ENCODE measurements at places on chromosomes 6 and 20.

GRCh38 chr6:40788661-40789655, 201.8 kb upstream of the LRFN2 start:
- DNase-seq = no peak

DNA sequence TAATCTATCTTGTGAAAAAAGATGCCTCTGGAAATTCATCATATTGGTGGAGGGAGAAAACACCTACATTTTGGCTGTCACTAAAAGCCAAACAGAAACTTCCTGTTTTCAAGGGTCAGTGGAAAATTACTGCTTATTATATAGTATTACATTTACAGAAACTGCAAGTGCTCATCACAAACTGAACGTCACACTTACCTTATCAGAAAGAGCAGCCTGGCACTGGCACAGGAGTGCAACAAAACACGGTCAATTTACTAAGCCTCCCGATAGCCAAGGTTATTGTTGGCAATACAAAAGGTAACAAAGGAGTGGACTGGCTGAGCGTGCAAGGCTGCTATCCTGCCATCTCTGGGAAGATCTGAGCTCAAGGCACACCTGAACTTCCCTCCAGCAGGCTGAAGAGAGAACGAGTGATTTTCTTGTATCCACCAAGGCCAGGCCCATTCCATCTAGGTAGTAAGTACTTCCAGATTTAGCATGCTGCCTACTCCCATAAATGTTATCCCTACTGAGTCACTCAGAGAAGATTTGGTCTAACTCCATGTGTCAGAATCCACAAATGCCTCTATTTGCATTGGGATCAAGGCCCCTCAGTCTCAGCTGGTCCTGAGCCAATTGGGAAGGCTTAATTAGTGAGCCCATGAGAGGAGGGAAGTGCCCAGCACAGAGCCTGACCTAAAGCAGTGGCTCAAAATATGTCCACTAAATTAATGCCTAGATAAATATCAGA, 399.8 kb downstream of the BTBD9 start:
- no peak for DNase-seq

- no peak for DNase-seq
These were observed 80.9 kb downstream of the RNGTT start for GRCh38 chr6:88882536-88882935.

GRCh38 chr6:8900056-8900455, 464.7 kb upstream of the SLC35B3 start:
- no peak for DNase-seq

DNA sequence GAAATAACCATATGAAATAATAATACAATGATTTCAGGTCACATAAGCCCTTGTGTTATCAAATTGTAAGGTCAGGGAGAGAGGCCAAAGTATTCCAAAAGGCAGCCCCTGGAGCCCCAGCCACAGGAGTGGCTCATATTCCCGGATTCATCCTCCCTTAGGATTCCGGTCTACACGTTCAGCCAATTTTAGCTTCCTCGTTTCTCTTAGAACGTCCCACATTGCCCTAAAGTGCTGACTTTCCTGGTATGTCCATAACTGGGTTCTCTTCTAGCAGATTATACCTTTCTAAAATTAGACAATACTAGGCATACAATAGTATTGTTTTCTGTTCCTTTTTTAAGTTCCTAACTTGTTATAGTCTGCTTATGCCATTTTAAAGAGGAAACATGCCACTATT, 192.7 kb upstream of the NOX3 start:
- no peak for DNase-seq

GRCh38 chr20:43442282-43442880, 15.3 kb upstream of the SRSF6 start:
- DNase-seq = no peak

DNA sequence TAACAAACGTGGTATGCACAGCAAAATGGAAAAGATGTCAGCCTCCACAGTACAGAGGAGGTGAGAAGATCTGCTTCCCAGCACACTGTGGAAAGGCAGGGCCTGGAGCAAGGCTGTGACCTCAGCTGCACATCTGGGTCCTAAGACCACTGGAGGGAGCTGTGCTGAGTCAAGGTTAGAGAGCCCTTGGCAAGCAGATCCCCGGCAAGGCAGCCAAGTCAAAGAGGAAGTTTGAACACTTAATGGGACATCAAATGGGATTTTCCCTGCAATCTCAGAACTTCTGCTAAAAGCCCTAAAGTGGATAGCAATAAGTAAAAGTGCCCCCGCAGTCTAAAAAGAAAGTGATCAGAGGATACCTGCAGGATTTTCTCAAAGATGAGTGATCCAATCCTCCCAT, 39.5 kb downstream of the UNC5CL start:
- DNase-seq = no peak

DNA sequence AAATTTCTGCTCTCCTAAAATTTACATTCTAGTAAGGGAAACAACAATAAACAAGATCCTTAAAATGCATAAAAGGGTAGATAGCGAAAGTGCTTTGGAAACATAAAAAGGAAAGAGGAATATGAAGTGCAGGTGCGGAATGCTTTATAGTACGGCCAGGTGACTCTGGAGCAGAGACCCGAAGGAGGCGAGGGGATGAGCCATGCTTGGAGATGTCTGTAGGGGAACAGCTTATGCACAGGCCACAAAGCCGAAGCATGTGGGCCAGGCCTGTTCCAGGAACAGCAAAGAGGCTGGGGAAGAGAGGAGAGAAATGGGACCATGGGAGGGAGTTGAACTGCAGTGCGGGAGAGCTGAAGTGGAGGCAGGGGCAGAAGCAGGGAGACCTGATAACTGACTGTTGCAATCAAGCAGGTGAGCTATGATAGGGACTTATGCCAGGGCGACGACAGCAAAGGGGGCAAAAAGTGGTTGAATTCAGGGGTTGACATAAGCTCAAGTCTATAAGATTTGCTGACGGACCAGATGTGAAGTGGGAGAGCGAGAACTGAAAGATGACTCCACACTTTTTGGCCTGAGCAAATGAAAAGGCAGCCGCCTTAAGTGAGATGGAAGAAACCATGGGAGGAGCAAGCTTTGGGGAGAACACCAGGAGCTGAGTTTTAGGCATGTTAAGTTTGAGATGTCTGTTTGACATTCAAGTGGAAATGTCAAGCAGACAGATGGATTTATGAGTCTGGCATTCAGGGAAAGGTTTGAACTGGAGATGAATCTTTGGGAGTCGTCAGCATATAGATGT, 83.1 kb downstream of the CNBD2 start:
- DNase-seq = no peak

GRCh38 chr20:33612001-33612400, 50.1 kb upstream of the C20orf144 start:
- no peak for DNase-seq

DNA sequence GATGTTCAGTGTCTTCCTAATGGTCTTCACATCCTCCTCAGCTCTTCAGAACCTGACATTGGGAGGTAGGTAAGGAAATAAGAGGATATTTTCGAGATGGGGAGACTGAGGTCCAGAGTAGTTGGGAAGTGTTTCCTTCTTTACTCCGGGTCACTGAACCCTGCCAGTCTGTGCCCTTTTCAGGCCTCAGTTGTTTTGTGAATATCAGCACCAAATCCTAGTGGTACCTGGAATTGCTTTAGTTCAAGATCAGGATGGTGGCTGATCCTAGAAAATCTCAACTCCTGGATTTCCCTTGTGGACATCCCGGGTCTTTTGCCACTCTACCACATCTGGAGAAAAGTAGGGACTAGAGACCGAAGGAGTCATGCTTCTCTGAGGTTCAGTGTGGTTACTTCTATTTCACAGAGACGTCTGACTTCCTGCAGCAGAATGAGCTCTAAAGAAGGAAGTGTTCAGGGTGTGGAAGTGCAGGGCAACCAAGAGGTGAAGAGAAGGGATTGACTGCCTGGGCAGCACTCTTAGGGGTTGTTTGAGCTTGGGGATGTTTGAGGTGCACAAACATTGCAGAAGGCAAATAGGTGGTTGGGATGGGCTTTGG, 995 bp downstream of the STK4 start:
- no peak for DNase-seq

DNA sequence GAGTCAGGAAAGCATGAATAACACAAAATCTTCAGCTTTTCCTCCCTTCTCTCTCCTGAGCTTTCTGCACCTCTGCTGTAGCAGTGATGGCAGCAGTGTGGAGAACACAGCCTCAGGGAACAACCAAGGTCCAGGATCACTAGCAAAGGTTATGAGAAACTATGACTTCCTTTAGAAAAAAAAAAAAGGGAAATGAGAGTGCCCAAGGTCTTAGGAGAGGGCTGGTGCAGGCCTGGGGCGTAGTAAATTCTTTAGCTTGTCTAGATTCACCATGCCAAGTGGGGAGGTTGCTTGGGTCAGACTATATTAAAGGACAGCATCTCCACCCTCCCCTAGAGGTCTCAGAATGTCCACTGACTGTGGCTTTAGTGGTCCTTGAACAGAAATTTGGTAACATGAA, 40.4 kb upstream of the POLR1H start:
- no peak for DNase-seq

GRCh38 chr6:132751306-132751705, 6.4 kb downstream of the VNN2 start:
- no peak for DNase-seq

GRCh38 chr20:3410464-3410863, 3.0 kb upstream of the DNAAF9 start:
- DNase-seq = no peak

DNA sequence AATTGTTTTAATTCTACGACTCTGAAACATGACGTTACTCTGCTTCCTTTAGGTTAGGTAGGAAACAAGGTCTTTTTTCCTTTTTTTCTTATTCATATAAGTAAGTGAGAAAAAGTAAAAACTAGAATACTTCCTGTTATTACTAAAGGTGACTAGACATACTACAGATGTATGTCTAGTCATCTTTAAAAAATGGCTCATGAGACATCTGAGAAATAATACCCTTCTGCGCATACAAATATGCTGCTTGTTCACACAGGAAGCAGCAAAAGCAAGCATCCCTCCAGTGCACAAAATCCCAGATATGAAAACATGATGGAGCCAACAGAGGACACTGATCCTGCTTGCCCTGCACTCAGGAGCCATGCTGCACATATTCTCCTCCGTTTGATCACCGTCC, 699.1 kb downstream of the EPM2A start:
- DNase-seq = no peak

- DNase-seq = no peak
These were observed 122.8 kb downstream of the TASP1 start for GRCh38 chr20:13515796-13516558.

DNA sequence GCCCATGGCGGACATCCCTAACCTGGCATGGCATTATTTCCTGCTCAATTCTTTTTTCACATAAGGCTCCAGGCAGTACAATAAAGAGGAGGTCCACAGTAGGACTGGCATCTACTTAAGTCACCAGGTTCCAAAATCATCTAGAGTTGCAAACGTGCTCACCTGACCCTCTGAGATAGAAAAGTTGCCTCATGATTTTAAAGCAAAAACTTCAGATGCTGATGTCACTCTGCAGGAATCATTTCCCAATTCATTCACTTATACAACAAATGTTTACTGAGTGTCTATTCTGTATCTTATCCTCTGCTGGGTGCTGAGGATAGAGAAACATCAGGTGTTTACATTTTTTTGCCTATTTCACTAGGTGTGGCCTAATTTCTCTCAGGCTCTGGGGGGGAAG, 2.2 kb downstream of the ADGRF4 start:
- no peak for DNase-seq

- DNase-seq = no peak
These were observed 18.5 kb upstream of the ZSCAN9 start for GRCh38 chr6:28206527-28206926.

DNA sequence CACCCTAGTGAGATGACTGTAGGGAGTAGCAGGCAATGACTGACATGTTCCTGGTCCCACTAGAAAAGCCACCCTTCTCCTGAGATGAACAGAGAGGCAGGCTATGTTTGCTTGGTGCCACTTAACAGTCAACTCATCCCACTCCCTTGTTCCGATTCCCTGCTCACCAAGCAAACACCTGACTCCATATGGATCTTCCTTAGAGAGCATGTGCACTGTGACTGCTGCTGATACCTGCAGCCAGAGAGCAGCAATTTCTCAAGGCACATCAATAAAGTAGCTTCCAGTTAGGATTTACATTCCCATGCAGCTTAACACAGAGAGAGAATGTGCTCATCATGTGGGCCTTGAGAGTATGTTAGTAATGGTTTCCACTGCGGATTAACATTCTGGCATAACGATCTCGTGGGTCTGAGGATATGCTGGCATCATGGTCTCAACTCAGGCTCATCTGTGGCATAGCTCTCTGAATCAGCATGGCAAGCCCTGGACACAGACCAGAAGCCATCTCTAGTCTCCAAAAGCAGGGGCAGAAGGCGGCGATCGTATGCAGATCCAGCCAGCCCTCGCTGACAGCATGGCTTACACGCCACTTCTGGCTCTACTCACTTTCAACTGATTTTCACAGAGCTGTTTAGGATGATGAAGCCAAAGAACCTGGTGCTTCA, 43.9 kb downstream of the ATXN1 start:
- no peak for DNase-seq

DNA sequence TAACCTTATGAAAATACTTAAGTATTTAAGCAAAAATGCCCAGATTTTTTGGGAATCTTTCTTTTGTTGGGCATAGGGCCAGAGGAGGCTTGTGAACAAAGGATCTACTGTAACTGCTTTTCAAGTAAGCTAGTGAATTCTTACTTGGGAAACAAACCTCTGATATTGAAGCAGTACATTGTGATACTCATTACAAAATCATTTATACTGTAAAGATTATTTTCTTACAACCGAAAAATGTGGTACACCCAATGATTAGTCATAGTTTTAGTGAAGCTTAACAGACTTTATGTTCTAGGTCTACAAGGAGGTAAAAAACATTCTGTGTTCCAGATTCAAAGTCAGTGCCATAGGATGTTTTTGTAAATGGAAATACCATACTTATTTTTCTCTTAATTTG, 272.9 kb upstream of the KCNQ5 start:
- DNase-seq = no peak

GRCh38 chr6:137046871-137047412, 2.2 kb upstream of the IL20RA start:
- DNase-seq = no peak

DNA sequence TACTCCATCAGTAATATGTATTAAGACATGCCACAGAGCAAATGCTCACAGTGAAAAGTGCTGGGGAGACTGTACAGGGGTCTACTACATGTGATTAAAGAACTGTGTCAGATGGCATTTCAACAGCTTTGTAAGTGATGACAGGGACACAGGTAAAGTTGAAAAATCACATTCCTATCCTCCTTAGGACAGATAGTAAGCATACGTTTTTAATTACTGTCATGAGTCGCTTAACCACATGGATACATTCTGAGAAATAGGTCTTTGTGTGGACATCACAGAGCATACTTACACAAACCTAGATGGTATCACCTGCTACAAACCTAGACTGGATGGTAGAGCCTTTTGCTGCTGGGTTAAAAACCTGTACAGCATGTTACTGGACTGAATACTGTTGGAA, 645.8 kb upstream of the AGPAT4 start:
- no peak for DNase-seq

- DNase-seq = no peak
These were observed 495.2 kb upstream of the FLRT3 start for GRCh38 chr20:14832630-14833029.

DNA sequence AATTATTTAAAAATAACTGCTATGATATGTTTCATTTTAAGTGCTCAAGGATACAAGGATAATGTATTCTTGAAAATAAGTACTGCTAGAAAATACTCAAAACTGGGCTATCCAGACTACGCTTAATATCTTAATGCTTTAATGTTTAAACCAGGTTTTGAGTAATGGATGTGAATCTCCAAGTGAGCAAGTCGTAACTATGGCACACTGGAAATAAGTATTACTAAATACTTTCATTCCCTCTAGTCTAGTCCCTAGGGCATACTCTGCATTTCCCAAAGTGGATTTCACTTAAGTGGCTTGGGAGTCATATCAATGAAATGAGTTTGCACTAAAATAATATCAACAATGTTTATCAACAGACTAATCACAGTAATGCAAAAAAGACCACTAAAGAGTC, 48.1 kb downstream of the HMGCLL1 start:
- no peak for DNase-seq

- no peak for DNase-seq
These were observed 79.4 kb upstream of the PROKR2 start for GRCh38 chr20:5395932-5396727.
